Cardiac fibroblast (primary cell): ENCODE measurements at places on chromosomes 11 and 22.

- no peak for DNase-seq
Measured at GRCh38 chr11:64665411-64665821, 57.6 kb downstream of the NRXN2 start.

DNA sequence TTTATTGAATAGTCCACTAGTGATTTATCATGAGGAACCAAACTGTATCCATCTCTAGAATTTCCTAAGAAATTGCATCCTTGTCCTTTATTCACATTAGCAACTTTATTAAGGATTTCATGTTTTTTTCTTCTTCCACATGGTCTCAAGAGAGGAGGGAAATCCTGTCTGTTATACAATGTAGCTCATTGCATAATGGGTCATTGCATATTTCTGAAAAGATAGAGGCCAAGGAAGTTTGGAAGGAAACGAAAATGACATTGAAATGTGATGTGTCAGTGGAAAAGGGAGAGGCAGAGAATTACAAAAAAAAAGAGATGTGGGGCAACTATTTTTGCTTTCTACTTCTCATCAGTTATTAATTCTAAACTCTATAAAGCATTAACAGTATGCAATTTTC is 353.1 kb downstream of the METTL15 start:
- peak; percentile 86 for DNase-seq

DNA sequence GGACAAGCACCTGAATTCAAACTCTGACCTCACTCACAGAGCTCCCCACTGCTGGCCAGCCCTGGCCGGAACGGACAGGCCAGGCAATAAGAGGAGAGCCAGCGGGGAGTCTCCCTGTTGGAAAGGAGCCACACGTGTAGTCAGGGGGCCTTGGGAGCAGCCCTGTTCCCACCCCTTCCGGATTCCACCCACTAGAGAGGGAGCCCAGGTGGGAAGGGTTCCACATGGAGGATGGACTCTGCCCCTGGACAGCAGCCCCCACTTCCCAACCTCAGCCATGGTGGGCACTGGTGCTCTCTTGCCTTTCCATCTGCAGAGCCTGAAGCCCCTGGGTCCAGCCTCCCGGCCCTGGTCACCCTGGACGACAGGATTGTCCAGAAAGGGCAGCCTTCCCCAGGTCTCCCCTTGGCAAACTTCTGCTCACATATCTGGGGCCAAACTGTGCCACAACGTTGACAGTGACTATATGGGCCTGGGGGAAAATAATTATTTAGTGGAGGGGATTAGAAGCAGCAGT is 7.5 kb upstream of the APOBEC3A start:
- DNase-seq, result no peak

DNA sequence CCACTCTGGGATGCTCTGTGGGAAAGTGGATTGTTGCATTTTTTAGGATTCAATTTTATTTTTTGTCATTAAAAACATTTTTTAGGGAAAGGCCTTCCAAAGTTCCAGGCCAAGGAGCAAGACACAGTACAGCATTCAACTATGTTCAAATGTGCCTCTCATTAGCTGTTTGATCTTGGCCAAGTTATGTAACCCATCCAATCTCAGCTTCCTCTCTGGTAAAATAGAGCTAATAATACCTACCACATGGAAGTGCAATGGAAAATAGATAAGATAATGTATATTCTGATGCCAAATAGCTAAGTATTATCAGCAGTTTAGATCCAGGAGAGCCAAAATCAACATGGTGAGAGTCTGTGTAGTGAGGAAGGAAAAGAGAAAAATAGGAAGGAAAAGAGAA is 220.3 kb upstream of the SESN3 start:
- peak; percentile 50 for DNase-seq

- DNase-seq, result peak; percentile 48
Measured at GRCh38 chr22:37021710-37022482, 2.4 kb downstream of the MPST start.

GRCh38 chr11:15757048-15757698 is 599.2 kb downstream of the SOX6 start:
- no peak for DNase-seq

GRCh38 chr11:123299721-123300120 is 104.7 kb upstream of the CLMP start:
- no peak for DNase-seq
